Bronchial epithelial cell (primary cell): ENCODE measurements at places on chromosomes 6 and 20.

- peak; percentile 25 for DNase-seq
Observed at GRCh38 chr6:4668271-4669179, 107.7 kb upstream of the CDYL start.

GRCh38 chr6:8439601-8440268, 4.4 kb upstream of the SLC35B3 start:
- DNase-seq, result no peak

DNA sequence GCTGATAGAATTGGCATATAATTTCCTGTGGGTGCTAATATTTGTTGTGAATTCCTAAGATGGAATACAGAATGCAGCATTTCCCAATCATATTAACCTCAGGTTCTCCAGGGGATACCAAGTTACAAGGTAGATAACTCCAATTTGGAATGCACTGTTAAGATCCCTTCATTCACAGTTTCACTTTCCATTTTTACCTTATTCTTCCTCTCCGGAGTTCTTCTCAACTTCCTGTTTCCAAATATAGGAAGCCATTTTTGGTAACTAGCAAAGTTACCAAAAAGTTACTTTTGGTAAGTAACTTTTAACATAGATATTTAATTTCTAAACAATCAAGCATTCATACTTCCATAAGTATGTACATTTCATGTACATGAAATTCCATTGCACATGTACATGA, 63.5 kb upstream of the PHACTR2 start:
- DNase-seq, result no peak

GRCh38 chr20:3100480-3100879, 16.0 kb upstream of the AVP start:
- DNase-seq, result no peak

- DNase-seq, result peak; percentile 49
Observed at GRCh38 chr6:158049055-158050028, 67.7 kb downstream of the SYNJ2 start.

GRCh38 chr6:36492621-36493020, 49.8 kb downstream of the KCTD20 start:
- no peak for DNase-seq
